ENCODE measurements at places on chromosomes 5 and 9.
A peak's percentile ranks its signal among the peaks of the same experiment; 100 is the strongest.

- no peak for DNase-seq
Observed at GRCh38 chr9:35318741-35319140, 156.9 kb downstream of the UNC13B start.

DNA sequence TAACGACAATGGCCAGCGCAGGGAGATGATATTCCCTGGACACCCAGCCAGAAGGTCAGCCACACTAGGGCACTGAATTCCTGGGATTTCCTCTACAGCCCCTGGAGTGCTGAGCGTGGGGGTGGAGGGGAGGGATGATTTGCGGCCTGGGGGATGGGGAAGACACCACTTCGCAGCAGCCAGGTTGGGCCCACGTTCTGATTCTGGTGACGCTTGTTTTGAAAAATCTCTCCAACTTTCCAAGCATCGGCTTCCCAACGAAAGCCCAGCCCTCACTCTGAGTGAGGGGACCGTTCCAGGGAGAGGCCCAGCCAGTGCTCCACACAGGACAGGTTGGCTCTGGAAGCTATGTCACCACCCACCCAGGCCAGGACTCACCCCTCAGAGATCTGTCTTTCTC lies 5.4 kb downstream of the GFPT2 start:
- no peak for DNase-seq

DNA sequence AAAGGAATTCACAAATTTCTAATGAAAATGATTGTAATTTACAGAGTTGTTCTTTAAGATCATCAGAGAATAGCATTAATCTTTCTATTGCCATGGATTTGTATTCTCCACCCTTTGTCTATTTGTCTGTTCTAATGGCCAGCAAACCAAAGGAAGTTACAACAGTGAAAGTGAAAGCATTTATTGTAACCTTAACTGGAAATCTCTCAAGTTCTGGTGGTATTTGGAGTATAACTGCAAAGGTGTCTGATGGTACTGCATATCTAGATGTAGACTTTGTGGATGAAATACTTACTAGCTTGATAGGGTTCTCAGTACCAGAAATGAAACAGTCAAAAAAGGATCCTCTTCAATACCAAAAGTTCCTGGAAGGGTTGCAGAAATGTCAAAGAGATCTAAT lies 21.7 kb downstream of the RMI1 start:
- DNase-seq, result no peak

GRCh38 chr9:135992486-135993408 lies 31.6 kb upstream of the UBAC1 start:
- DNase-seq, result peak; percentile 46

DNA sequence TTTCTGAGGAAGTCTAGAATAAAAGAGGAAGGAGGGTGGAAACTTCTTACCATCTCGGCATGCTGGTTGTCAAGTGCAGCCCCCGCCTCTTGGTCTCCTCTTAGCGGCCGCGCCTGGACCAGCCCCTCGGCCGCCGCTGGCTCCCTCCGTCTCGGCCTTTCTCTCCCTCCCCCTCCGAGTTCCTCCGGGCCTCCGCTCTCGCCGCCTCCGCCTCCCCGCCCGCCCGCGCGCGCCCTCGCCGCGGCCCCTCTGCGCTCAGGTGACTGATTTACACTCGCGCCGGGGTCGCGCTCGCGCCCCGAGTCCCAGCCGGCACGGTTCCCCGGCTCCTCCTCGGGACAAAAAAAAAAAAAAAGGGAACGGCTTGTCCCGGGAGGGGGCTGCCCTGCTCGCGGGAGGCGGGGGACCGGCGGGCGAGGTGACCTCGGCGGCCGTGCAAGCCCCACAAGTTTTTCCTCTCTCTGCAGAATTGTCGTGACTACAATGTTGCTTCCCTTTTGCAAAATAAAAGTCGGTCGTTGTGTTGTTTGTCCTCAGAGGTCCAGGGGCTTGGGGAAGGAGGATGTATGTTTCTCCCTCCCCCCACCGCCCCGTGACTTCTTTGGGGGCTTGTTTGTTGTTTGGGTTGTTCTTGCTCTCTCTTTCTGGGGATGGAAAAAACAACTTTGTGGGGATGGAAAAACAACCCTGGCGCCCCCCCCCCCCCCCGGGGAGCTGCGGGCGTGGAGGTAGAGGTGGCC lies at the start of gene BNC2:
Gene BNC2 (minus strand): TSS at position 75 of the 740 bp plus-strand sequence. CDS start 22 bp downstream, at position 53.
- DNase-seq, result no peak

DNA sequence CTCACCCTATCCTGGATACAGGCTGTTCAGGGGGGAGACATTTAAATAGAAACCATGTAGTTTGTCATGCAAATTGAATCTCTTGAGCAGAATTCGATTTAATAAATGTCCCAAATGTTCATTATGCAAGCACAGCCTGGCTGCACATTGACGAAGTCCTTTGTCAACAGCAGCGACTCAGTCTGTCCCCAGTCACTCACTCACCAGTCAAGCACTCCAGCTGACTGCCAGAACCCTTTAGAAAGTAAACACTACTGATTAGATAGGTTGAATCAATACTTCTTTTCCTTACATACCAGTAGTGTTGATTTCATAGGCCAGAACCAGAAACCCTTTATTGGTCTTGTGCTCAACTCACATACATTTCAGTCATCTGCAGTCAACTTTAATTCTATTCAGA lies 27.5 kb downstream of the CDH6 start:
- no peak for DNase-seq
